ENCODE measurements at places on chromosomes 16 and 17. TPM values are rescaled to one million over a fixed set of nuclear protein-coding genes. Genes with fewer than 3 reads are reported as not detected.

The ALKBH5 gene
- 84.2 TPM for total RNA-seq

The KRT17 gene
- total RNA-seq = not detected

The RAB37 gene
- 3.2 TPM for total RNA-seq

The NAGS gene
- 4.8 TPM for total RNA-seq

The TBC1D28 gene
- not detected for total RNA-seq

The HS3ST3B1 gene
- total RNA-seq = 1.8 TPM

The MYO1D gene
- 51.2 TPM for total RNA-seq

The PRKCB gene
- total RNA-seq = 70.6 TPM

The POLR3K gene
- 7.4 TPM for total RNA-seq

The KRT40 gene
- not detected for total RNA-seq

The NOL3 gene
- total RNA-seq = 9.2 TPM

The WNT3 gene
- 10.4 TPM for total RNA-seq

The ANKRD40CL gene
- not detected for total RNA-seq

The CORO1A gene
- total RNA-seq = 20.1 TPM

The IFT20 gene
- 33.7 TPM for total RNA-seq

The PYY gene
- total RNA-seq = not detected

The GUCY2D gene
- not detected for total RNA-seq

The CCL22 gene
- not detected for total RNA-seq

The SPATA32 gene
- total RNA-seq = not detected

The EPX gene
- total RNA-seq = not detected

The ANTKMT gene
- 19.6 TPM for total RNA-seq

The CAPNS2 gene
- total RNA-seq = not detected

The TRAPPC1 gene
- total RNA-seq = 21.9 TPM

The CCL8 gene
- total RNA-seq = not detected

The TP53I13 gene
- 7.6 TPM for total RNA-seq

The HCRT gene
- total RNA-seq = 1.6 TPM

The SLC12A3 gene
- total RNA-seq = not detected

The UBALD2 gene
- 6.7 TPM for total RNA-seq

The EVPL gene
- under 0.01 TPM for total RNA-seq

The PYCARD gene
- total RNA-seq = 7.4 TPM

The ACAP1 gene
- 0.23 TPM for total RNA-seq

The HOXB8 gene
- not detected for total RNA-seq

The TBC1D3L gene
- total RNA-seq = 4.6 TPM

The MEOX1 gene
- not detected for total RNA-seq

The SEZ6L2 gene
- 88.1 TPM for total RNA-seq

The FNDC8 gene
- total RNA-seq = not detected

The C17orf58 gene
- 22.8 TPM for total RNA-seq

The GPRC5C gene
- 9.9 TPM for total RNA-seq

The LRRC37A gene
- 4.6 TPM for total RNA-seq

All from diencephalon (tissue), 1 donor.